ENCODE measurements at places on chromosomes 3 and 15. TPM values are rescaled to one million over a fixed set of nuclear protein-coding genes. Genes with fewer than 3 reads are reported as not detected.

DNA sequence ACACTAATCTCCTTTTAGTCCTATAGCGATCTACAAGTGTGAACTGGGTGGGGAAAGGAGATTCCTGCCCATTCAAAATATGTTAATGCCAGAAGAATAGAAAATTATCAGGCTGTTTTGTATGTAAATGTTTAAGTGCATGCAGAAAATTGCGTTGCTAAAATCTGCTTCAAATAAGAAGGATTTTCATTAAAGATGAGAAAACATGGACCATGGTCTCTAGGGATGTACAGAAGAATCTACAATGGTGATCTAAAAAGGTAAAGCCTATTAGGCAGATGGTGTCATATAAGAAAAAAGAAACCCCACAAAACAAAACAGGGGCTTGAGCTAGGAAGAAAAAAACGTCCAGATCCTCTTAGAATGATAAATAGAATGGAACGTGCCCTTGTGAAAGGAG is 287.5 kb upstream of the ROBO1 start:
- H3K4me3 ChIP-seq, result no peak overlapping the region
- H3K27me3 ChIP-seq, result no peaks in the 10 kb centered on the region
- no peak overlapping the region for H3K27ac ChIP-seq
- no peaks in the 10 kb centered on the region for H3K4me1 ChIP-seq
- H3K36me3 ChIP-seq, result no peaks in the 10 kb centered on the region

GRCh38 chr3:130969621-130970020 is 57.0 kb downstream of the ASTE1 start:
- no peaks in the 10 kb centered on the region for H3K4me1 ChIP-seq
- H3K4me3 ChIP-seq, result no peak overlapping the region
- no peaks in the 10 kb centered on the region for H3K27me3 ChIP-seq
- DNase-seq, result no peak
- peaks cover 2% of the 10 kb centered on the region for H3K36me3 ChIP-seq
- H3K27ac ChIP-seq, result no peak overlapping the region

GRCh38 chr3:78917536-78917935 is 850.3 kb downstream of the ROBO1 start:
- H3K4me1 ChIP-seq, result peaks cover 5% of the 10 kb centered on the region
- H3K4me3 ChIP-seq, result no peak overlapping the region
- H3K36me3 ChIP-seq, result no peaks in the 10 kb centered on the region

- DNase-seq, result no peak
- H3K27ac ChIP-seq, result no peak overlapping the region
- H3K4me1 ChIP-seq, result no peaks in the 10 kb centered on the region
- H3K27me3 ChIP-seq, result no peaks in the 10 kb centered on the region
Observed at GRCh38 chr15:82812994-82813393, 3.6 kb downstream of the WHAMM start.

- H3K4me1 ChIP-seq, result 0 out of 2 replicates have a peak, but pooled peaks cover 1% of the 10 kb centered on the region
- peak; percentile 49 for DNase-seq
- no peaks in the 10 kb centered on the region for H3K36me3 ChIP-seq
Observed at GRCh38 chr3:180102134-180102533, 65.4 kb upstream of the PEX5L start.

- H3K4me3 ChIP-seq, result no peak overlapping the region
- no peak for DNase-seq
- no peaks in the 10 kb centered on the region for H3K36me3 ChIP-seq
- H3K4me1 ChIP-seq, result no peaks in the 10 kb centered on the region
- no peaks in the 10 kb centered on the region for H3K27me3 ChIP-seq
Observed at GRCh38 chr3:107201146-107201545, 176.1 kb upstream of the CCDC54 start.

DCUN1D1 gene
- 76.7 TPM for total RNA-seq

ZNF80 gene
- not detected for total RNA-seq

CCDC174 gene
- total RNA-seq, result 11.9 TPM

PTX3 gene
- 1.4 TPM for total RNA-seq
